Stimulated activated CD4-positive, alpha-beta T cell treated with anti-CD3 and anti-CD28 coated beads, Interleukin-1b, Interleukin-23, amount 100 ng/mL, for 1 hour (primary cell): ENCODE measurements at places on chromosomes 7 and 10.

DNA sequence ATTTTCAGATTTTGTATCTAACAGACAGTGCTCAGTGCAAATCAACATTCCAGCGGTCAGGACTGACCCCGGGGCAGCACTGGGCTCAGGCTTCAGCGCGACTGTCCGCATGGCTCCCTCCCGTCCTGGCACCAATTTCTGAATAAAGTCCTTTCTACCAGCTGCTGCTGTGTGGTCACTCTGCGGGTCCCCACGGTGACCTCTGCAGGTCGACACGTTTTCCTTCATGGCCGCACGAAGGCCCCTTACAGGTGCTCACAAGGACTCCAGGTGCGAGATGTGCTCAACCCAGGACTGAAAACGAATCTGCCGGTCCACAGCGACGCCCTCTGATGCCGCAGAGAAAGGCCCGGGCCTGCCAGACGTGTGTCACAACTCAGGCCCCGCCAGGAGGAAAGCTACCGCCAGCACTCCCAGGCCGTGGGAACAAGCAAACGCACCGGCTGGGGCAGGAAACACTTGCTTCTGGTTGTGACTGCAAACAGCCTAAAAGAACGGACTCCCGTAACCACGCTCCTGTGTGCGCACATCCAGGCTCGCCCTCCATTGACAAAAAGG lies 3.7 kb upstream of the UTF1 start:
- no peak for DNase-seq

DNA sequence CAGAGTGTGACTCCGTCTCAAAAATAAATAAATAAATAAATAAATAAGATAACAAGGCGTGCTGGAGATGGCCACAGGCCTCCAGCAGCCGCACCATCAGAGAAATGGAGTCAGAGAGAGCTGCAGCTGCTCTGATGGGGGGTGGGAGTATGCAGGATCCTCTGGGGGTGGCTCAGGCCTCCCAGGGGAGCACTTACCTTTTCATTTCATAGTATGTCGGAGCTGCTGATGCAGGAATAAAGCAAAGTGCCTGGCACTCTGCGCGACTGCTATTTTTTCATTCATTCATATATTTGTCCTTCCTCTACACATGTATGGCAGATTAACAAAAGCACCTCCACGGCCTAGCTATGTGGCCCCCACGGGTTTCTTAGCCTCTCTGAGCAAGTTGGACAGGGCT lies 175.9 kb downstream of the CUX1 start:
- DNase-seq = no peak

- no peak for DNase-seq
These were observed 514 bp downstream of the RADIL start for GRCh38 chr7:4883033-4883371.

GRCh38 chr7:21028599-21028998 lies 241.9 kb upstream of the SP8 start:
- DNase-seq = no peak

- DNase-seq = no peak
These were observed 331.0 kb downstream of the PRPF18 start for GRCh38 chr10:13917791-13918190.

DNA sequence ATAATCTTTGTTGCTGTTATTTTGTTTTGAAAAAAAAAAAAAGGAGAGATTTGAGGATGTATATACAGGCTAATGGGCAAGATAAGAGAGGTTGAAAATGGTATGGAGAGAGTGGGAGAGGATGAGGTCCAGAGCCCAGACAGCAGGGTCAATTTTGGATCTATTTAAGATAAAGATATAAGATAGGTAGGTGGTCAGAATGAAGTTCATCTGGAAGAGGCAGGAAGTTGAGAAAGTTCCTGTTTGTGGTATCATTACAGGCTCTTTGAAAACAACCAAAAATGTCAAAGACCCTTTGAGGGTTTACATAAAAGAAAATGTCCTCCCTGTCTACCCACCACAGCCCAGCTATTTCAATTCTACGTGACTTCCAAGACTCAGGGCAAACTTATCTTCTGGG lies 7.5 kb downstream of the CEP41 start:
- DNase-seq = no peak

GRCh38 chr7:28205506-28205905 lies 24.9 kb upstream of the JAZF1 start:
- no peak for DNase-seq

- DNase-seq = no peak
These were observed 12.0 kb downstream of the SGCE start for GRCh38 chr7:94643771-94644545.

DNA sequence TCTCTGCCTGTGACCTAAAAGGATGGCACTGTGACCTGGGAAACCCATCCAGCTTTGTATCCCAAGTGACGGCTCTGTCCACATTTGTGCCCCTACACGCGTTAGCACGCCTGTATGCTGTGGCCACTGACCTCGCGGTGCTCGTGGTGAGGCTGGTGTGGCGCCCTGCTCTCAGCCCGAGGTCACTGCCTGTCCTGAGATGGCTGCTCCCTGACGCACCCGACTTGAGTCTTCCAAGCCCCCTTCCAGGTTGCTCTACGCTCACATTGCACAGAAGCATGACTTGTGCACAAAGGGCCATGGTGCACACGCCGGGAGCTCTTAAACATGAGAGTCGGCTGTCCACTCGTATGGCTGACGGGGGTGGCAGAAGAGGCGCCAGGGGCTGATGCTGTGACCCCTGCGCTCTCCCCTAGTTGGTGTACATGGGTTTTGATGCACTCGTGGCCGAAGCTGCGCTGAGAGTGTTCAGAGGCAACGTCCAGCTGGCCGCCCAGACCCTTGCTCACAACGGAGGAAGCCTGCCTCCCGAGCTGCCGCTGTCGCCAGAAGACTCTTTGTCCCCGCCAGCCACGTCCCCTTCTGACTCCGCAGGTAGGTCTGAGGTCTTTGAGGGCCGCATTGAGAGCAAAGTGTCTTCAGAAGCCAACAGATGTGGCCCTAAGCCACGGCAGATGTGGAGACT lies 33.5 kb downstream of the WDR86 start:
- DNase-seq = no peak

- DNase-seq = no peak
These were observed 38.6 kb downstream of the RSBN1L start for GRCh38 chr7:77734659-77735421.

DNA sequence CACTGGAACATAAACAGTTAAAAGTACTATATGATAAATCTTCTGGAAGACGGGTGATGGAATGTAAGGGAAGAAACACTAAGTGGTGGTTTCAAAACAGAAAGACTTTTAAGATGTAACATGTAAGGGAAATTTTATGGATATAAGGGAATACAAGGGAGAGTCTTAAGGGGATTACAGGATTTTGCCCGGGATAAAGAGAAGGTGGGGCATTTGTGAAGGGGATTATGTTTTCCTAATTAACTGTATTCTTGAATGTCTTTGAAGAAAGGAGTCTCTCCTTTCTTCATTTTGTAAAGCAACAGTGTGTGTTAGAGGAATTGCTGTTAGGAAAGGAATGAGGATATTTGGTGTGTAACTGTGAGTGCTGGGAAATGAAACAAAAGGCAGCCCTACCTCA lies 745.2 kb downstream of the AUTS2 start:
- no peak for DNase-seq

- no peak for DNase-seq
These were observed 99.1 kb downstream of the PLCE1 start for GRCh38 chr10:94092848-94093247.

DNA sequence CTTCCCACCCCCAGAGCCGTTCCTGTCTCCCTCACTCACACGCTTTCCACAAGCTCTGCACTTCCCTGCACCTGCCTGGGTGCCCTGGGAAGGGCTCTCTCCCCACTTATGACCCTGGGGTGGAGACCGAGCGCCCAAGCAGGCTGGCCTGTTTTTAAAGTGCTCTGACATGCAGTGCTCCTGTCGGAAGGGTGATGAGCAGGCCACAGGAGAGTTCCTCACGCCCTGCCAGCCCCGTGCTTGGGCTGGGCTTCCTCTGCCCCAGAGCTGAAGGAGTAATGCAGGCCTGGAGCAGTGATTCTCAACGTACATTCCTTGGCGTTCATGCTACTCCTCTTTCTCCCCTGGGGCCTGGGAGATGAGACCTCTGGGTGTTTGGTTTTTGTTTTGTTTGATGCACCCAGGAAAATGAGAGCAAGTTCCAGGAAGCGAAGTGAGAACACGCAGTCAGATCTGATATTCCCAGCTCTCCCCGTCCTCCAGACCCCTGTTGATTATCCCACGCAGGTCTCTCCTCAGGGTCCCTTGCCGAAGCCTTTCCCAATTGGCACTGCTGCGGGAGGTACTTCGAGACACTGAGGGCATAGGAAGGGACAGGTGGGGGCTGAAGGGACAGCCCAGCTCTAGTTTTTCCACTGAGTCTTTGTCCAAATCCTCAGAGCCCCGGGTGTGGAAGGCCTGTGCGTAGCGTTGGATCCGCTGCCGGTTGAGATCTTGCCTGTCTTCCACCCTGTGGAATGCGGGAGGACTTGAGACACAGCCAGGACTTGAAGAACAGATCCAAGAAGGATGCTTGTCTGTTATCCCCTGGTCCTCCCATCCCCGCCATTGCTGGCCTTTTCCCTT lies 14.1 kb downstream of the TRPV6 start:
- no peak for DNase-seq

GRCh38 chr10:45404087-45404769 lies 30.2 kb downstream of the ALOX5 start:
- DNase-seq = no peak

DNA sequence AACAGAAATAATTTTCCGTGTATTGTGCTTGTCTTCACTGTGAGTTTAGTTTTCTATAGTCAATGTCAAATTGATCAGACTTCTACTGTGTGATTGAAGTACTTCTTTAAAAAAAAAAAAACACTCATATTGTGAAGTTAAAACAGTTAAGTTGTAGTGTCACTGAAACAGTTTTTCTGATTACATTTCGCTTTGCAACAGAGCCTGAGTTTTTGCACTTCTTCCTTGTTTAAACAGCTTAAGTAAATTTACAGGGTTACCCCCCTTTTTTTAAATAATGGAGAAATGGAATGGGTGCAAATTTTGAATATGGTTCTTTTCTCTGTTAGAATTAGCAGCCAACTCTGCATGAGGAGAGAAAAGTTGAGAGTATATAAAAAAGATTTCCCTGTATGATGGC lies 117.3 kb downstream of the VTI1A start:
- DNase-seq = no peak

GRCh38 chr10:1369197-1369596 lies 313.0 kb downstream of the WDR37 start:
- DNase-seq = no peak

DNA sequence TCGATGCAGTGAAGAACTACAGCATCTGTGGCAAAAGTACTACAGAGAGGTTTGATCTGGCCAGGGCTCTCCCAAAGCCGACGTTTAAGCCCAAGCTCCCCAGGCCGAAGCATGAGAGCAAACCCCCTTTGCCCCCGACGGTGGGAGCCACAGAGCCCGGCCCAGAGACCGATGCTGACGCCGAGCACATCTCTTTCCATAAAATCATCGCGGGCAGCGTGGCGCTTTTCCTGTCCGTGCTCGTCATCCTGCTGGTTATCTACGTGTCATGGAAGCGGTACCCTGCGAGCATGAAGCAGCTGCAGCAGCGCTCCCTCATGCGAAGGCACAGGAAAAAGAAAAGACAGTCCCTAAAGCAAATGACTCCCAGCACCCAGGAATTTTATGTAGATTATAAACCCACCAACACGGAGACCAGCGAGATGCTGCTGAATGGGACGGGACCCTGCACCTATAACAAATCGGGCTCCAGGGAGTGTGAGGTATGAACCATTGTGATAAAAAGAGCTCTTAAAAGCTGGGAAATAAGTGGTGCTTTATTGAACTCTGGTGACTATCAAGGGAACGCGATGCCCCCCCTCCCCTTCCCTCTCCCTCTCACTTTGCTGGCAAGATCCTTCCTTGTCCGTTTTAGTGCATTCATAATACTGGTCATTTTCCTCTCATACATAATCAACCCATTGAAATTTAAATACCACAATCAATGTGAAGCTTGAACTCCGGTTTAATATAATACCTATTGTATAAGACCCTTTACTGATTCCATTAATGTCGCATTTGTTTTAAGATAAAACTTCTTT lies 2.3 kb downstream of the LRRTM3 start:
- DNase-seq = no peak

- no peak for DNase-seq
These were observed 1.2 kb downstream of the PALD1 start for GRCh38 chr10:70479626-70480238.

GRCh38 chr10:114272696-114273095 lies 33.6 kb downstream of the VWA2 start:
- DNase-seq = no peak

- DNase-seq = no peak
These were observed 153.3 kb downstream of the XPNPEP1 start for GRCh38 chr10:109769966-109770365.

- no peak for DNase-seq
These were observed 58.5 kb downstream of the OGDH start for GRCh38 chr7:44664780-44665461.

GRCh38 chr10:113541549-113541927 lies 11.3 kb upstream of the HABP2 start:
- DNase-seq = no peak

GRCh38 chr7:143452495-143452894 lies 9.2 kb downstream of the TAS2R60 start:
- DNase-seq = no peak
